Neural crest cell (in vitro differentiated cells): ENCODE measurements at places on chromosomes 3 and 15.

DNA sequence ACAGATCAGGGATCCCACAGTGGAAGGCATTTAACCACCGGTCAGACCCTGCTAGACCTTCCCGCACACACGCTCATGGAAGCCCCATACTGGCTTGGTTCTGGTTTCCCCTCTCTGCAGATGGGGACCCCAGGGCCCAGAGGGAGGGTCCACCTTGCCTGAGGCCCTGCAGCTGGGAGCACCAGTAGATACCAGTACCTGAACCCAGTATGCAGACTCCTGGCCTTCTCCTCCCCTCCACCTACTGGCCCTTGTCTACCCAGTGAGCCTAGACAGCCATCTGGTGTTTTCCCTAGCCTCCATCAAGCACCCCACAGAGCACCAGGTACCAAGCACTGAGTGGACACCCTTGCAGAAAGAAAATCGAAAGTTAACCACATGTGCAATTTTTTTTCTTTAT, 65.1 kb downstream of the MEGF11 start:
- no peak for DNase-seq

DNA sequence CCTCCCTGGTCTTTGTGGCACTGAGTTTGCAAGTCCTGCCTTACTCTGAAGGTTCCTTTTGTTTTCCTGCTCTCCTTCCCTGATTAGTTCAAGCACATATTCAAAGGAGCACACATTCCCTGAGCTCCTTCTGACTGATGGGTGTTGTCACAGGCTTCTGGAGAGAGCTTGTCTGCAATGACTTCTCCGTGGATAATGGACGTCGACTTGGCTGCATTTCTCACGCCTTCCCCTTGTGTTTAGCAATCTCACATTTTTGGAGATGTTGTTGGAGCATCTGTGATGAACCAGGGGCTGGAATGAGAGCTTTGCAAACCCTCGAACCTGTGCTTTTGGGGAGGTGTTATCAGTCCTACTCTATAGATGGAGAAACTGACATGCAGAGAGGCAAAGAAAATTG, 375.4 kb upstream of the PROK2 start:
- no peak for DNase-seq

DNA sequence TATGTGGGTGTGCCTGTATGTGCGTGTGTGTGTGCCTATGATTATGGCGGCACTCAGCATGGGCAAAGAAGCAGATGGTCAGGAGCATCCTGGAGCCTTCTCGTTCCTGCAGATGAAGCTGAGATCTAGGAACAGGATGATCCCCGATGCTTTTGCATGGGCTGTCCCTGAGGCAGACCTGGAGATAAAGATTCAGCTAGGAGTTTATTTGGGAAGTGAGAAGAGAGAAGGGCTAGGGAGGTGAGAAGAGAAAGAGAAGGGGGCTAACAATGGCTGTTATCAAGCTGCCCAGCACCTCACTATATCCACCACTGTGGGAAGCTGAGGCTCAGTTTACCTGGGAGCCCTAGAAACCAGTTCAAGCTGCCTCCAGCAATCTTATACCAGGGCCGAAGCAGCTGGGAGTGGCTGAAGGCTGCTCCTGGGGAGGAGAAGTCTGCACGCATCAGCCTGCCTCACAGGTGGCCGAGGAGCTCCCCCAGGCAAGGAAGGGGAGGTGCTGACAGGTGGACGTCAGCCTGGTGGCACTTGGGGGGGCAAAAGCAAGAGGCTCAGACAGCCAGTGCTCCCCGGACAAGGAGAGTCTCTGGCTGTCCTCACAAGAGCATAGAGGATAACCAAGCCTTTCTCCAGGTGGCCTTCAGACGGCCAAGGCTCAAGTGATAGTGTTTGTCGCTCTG, 94.0 kb upstream of the IQSEC1 start:
- no peak for DNase-seq

- DNase-seq: no peak
These were observed 127.9 kb downstream of the DTWD1 start for GRCh38 chr15:49748791-49749190.

GRCh38 chr15:28021281-28022039, 77.7 kb downstream of the OCA2 start:
- no peak for DNase-seq

- peak; percentile 70 for DNase-seq
These were observed 13.2 kb upstream of the SHF start for GRCh38 chr15:45200799-45201556.

DNA sequence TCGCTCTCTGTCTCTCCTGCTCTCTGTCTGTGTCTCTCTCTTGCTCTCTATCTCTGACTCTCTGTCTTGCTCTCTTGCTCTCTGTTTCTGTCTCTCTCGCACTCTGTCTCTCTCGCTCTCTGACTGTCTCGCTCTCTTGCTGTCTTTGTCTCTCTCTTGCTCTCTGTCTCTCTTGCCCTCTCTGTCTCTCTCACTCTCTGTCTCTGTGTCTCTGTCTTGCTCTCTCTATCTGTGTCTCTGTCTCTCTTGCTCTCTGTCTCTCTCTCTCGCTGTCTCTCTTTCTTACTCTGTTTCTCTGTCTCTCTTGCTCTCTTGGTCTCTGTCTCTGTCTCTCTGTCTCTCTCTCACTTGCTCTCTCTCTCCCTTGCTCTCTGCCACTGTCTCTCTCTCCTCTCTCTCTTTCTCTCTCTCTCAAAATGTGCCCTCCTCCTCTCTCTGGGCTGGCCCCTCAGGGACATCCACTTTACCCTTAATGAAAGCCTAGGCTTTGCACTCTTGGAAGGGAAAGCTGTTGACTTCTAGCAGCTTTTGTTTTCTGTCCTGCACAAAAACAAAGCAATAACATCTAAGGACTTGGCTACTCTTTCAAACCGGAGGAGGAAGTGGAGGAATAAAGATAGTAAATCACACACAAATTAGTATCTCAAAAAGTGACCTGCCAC, 73.9 kb upstream of the NR2E3 start:
- DNase-seq: no peak

DNA sequence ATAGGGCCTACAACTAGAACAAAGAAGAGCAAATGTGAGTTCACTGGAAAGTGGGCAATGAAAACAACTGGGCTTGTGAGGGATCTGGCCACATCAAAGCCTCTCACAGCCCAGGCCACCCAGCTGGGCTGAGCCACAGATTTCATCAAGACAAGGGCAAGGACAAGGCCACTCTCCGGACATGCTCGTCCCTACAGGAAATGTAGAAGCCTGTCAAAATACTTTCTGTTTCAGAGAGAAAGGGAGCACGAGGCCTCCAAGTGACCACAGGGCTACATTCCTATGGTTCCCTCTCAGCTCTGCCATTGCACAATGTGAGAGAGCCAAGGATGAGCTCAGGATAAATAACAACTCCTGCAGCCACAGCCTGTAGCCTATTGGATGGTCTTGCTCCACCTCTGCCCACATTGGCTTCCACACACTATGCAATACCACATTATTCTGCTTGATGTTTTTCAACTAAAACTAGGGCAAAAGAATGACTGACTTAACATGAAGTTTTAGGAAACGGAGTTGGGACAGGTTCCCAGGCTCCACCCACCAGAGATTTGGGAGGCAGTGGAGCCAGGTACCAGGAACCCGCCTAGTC, 12.1 kb downstream of the TBC1D2B start:
- no peak for DNase-seq

- no peak for DNase-seq
These were observed 921.3 kb downstream of the TUSC7 start for GRCh38 chr3:117630885-117631284.

DNA sequence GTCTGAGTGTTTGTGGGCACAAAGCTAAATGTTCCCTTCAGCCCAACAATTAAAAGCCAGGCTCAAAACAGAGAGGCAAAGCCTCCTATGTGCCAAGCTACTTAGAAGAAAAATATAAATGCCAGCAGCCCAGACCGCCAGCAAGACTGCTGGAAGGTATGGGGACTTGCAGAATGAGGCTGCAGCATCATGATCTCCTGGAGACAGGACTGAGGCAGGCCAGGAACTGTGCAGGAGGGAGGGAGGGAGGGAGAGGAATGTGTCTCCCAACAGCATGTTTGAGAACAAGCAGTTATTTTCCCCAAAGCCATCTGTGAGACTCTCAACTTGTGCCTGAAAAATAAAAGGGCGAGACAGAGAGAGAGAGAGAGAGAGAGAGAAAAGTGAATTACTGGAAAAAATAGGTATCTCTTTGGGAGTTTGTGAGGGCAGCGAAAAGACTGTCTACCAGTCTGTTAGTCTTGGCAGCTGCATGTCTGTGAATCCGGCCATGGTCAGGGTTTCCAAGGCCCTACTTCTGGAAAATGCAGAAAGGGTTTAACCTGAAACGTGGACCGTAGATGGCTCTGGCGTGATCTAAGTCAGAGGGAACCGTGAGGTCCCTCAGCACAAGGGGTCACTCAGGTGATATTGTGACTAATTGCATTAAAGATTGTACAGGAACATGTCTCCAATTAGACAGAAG, 139.7 kb upstream of the COL8A1 start:
- no peak for DNase-seq

DNA sequence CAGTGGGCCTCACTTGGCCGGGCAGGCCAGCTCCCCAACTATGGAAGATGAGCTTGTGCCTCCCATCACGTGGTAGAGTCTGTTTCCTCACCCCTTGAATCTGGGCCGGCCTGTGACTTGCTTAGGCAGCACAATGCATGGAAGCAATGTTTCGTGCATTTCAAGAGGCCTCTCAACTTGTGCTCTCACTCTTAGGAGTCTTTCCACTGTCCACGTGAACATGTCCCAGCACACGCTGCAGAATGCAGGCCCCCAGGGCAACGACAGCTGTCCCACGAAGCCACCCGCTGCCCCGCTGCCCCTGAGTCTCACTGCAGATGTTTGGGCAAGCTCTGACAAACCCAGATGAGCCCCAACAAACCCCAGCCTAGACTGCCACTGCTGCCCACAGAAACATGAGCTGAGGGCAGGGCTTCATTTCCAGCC, 27.2 kb upstream of the SLC41A3 start:
- DNase-seq: no peak

DNA sequence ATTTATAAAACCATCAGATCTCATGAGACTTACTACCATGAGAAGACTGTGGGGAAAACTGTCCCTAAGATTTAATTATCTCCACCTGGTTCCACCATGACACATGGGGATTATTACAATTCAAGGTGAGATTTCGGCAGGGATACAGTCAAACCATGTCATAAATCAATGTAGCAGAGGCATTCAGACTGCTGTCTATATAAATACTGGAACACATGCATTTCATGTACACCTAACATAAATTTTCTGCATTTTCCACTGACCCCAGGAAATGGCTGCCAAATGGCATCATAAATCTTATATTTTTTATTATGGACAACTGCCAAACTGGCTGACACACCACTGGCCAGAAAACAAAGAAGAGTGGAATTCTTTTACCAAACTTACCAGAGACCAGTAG, 755.1 kb upstream of the EPHA6 start:
- DNase-seq: no peak

DNA sequence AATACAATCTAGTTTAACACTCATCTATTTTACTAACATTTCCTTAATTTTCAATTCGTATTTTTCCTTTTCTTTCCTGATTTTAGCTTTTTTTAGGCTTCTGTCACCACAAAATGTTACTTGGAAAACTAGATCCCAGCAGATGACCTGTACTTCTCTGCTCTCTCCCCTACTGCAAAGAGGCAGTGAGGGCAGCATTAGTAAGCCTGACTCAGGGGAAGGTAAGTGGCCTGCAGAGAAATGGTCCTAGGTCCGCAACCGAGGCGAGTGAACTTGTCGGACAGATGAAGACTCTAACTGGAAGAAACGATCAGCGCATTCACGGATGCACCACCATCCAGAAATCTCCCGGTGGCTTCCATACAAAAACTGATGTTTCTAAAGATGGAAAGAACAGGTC, 20.4 kb downstream of the TMEM43 start:
- DNase-seq: no peak

- no peak for DNase-seq
These were observed 9.3 kb downstream of the TRA2B start for GRCh38 chr3:185928496-185928895.

- no peak for DNase-seq
These were observed 8.9 kb downstream of the APBA2 start for GRCh38 chr15:28894631-28895030.

DNA sequence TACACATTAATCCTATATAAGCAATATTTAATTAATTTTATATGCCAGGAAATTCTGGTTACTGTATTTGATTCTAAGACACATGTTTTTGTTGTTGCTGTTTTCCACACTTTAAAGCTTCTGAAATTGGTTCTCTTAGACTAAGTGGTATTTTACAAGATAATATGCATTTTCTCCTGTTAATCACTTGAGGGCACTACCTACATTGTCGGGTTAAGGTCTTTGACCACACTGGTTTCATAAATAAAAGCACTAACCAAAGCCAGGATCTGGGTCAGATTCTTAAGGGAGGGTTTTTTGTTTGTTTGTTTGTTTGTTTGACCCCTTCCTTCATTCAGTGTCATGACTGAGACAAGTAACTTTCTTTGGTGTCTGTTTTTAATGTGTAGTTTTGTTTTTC, 590.2 kb downstream of the RBMS3 start:
- DNase-seq: no peak

GRCh38 chr3:5205165-5205941, 17.8 kb downstream of the EDEM1 start:
- no peak for DNase-seq

- no peak for DNase-seq
These were observed 114.3 kb downstream of the LIPC start for GRCh38 chr15:58546066-58546591.

DNA sequence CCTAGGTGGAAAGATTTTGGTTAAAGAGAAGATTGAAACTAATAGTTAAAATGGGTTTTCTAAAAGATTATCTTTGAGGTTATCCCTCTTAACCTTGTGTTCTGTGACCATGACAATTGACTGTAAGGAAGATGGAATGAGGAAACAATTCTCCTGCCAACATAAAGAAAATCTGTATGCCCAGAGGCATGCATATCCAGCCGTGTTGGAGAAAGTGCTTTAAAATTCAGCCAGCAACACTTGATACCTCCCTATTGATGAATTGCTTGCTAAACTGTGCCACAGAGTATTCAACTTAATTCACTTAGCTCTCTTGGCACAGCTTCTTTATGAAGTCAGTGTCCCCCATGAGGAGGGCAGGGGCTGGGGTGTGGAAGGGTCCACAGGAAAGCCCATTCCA, 203.5 kb downstream of the UBE2E2 start:
- DNase-seq: no peak

- DNase-seq: no peak
These were observed 141.0 kb downstream of the MYLK start for GRCh38 chr3:123743121-123743520.

GRCh38 chr3:122094693-122095092, 39.5 kb downstream of the CD86 start:
- DNase-seq: no peak

DNA sequence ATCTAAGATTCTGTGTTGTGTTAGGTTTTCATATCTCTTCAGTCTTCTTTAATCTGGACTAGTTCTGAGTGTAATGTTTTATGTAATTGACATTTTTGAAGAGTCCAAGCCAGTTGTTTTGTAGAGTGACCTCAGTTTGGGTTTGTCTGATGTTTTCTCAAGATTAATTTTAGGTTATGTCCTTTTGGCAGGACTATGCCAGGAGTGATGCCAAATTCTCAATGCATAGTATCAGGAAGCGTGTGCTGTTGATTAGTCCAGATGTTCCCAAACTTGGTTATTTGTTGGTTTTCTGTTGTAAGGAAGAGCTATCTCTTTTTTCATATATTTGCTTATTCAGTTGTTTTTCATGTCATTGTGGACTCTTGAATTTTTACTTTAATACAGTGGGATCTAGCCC, 32.6 kb downstream of the NMD3 start:
- DNase-seq: no peak

GRCh38 chr3:55719508-55719907, 232.4 kb upstream of the WNT5A start:
- DNase-seq: no peak

GRCh38 chr3:54180921-54181320, 58.6 kb downstream of the CACNA2D3 start:
- no peak for DNase-seq
